ENCODE measurements at places on chromosomes 11 and 22. TPM values are rescaled to one million over a fixed set of nuclear protein-coding genes. Genes with fewer than 3 reads are reported as not detected.

The CABP2 gene
- total RNA-seq, result not detected

The TEX12 gene
- not detected for total RNA-seq

The YPEL1 gene
- 17.3 TPM for total RNA-seq

The CRYBB2 gene
- total RNA-seq, result not detected

- no peak for DNase-seq
These were observed 9.1 kb upstream of the OR10D3 start for GRCh38 chr11:124174001-124174583.

DNA sequence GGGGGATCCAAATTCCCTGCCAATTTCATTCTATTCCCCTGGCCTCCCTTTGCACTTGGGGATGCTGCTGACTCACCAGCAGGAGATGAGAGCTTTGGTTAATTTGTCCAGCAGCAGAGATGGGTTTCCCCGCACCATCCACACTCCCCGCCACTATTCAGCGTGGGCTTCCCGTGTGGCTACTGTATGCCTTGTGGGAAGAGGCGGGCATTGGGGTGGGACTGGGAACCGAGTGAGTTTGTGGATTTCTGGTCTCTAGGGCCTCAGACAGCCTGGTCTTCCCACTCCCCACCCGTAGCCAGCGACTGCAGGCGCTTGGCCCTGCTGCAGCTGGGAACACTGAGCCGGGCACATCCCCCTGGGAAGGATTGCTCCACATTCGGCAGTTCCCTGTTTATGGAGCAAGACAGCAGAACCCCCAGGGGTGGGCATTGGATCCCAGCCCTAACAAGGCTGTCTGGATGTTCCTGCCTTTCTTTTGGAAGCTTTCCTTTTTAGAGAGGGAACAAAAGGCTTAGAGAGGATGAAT lies 23.4 kb downstream of the KIAA1671 start:
- no peak for DNase-seq

DNA sequence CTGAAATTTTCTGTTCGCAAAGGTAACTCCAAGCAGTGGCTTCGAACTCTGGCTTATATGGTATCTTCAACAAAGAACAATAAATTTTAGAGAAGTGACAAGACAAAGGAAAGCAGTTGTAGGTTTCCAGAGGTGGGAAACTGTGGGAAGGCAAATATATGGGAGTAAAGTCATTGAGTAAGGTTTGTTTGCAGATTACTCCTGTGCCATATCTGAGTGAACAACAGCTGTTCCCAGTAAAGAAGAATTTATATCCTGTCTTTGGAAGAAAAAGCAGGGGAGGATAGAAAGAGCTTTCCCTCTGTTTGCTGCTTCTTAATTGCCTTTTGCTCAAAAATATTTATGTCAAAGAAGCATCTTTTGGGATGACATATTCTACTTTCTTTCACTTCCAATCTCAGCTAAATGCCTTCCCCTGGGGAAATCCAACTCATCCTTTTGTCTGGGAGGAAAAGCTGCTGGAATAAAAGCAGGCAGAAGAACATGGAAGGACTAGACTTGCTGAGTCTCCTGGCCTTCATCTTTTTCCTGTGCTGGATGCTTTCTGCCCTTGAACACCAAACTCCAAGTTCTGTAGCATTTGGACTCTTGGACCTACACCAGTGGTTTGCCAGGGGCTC lies 10.4 kb upstream of the RCN1 start:
- DNase-seq, result no peak

DNA sequence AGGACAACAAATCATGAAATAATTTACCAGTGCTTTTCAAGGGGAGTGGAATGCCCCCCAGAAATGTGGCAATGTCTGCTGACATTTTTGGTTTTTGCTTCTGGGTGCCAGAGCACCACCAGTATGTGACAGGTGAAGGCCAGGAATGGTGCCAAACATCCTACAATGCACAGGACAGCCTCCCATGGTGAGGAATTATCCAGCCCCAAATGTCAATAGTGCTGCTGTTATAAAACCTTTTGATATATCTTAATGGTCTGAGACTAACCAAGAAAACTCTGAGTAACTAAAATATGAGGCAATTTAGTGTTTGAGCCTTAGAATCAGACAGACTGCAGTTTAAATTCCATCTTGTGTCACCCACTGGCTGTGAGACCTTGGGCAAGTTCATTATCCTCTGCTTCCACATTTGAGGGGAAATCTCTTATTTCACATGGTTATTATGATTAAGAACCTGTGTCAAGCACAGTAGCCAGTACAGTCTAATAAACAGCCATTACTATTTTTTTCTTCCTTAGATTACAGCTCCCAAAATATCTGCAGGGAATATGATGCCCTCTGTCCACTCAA lies 69.5 kb downstream of the AMBRA1 start:
- no peak for DNase-seq

- DNase-seq, result no peak
These were observed 18.1 kb upstream of the CADM1 start for GRCh38 chr11:115522302-115522701.

- DNase-seq, result no peak
These were observed 61.8 kb downstream of the MCHR1 start for GRCh38 chr22:40741116-40741515.

DNA sequence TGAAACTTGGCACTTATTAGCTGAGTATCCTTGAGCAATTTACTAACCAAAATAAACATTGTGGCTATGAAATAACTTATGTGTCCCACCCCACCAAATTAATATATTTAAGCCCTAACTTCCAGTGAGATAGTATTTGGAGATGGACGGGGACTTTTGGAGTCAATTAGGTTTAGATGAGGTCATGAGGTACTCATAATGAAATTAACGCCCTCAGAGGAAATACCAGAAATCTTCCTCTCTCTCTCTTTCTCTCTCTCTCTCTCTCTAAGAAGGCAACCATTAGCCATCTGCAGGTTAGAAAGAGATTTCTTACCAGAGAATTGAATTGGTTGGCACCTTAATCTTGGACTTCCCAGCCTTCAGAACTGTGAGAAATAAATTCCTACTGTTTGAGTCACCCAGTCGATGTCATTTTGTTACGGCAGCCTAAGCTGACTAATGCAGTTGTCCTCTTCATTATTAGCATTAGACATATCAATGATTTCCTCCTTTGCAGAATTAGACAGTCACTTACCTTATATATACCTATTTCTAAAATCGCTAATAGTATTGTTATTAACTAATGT lies 1284.0 kb downstream of the FAM181B start:
- DNase-seq, result no peak

DNA sequence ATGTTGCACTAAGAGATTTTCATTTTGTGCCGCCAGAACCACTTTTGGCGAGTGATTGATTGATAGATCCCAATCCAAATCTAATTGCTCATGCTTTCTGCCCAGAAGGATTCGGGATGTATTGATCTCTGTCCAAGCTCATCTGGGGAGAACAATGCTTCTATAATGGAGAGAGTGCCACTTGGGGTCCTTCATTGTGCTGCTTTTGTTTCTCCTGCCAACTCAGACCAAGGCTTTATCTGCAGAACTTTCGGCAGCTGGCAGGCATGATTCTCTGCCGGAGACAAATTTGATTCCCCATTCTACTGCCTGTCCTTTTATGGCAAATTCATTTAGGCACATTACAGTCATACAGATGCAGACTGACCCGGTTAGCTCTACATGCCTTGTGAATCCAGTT lies 62.9 kb upstream of the NTM start:
- DNase-seq, result no peak

DNA sequence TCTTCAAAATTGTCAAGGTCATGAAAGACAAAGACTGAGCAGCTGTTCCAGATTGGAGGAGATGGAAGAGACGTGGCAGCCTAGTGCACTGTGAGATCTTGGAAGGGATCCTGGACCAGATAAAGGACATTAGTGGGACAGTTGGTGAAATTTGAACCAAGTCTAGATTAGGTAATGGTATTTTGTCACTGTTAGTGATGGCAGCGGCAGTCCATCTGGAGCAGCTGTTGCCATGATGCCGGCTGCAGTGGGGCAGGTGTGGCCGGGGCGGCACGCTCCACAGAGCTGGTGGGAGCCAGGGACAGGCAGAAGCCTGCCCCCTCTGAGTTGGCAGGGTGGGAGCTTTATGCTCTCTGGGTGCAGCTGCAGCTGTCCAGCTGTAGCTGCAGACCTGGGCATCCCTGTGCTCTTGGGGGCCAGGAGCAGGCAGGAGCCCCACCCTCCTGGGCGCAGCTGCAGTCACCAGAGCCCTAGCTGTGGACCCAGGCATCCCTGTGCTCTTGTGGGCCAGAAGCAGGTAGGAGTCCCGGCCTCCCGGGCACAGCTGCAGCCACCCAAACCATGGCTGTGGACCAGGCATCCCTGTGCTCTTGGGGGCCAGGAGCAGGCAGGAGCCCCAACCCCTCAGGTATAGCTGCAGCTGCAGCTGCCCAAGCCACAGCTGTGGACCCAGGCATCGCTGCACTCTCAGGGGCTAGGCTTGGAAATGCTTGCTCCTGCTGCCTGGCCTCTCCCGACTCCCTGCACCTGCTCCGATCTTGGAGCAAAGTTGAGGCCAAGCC lies 20.7 kb downstream of the DIXDC1 start:
- no peak for DNase-seq

DNA sequence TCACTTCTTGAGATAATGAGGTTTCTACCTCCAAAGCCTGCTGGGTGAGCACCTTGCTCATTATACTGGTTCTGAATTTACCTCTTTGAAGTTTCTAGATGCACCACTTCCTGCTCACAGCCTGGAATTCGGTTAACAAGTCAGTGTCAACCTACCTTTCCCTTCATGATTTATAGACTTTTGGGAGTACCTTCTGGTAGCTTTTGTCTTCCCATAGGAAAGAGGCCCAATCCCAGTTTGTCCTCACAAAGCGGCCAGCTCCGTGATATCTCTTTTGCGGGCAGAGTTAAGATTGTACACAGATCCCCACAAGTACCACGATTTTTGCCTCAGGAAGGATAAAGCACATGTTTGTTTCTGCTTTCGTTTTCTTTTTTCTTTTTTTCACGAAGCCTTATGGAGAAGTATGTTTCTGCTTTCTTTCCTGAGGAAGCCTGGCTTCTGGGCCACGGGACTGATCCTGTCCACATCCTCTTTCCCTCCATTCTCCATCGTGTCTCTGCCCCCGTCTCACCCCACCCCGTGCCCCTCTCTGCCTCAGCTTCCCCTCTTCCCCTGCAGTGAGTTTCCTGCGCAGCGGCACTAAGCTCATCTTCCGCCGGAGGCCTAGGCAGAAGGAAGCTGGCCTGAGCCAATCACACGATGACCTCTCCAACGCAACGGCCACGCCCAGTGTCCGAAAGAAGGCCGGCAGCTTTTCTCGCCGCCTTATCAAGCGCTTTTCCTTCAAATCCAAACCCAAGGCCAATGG lies 5.7 kb upstream of the HINFP start:
- DNase-seq, result no peak

DNA sequence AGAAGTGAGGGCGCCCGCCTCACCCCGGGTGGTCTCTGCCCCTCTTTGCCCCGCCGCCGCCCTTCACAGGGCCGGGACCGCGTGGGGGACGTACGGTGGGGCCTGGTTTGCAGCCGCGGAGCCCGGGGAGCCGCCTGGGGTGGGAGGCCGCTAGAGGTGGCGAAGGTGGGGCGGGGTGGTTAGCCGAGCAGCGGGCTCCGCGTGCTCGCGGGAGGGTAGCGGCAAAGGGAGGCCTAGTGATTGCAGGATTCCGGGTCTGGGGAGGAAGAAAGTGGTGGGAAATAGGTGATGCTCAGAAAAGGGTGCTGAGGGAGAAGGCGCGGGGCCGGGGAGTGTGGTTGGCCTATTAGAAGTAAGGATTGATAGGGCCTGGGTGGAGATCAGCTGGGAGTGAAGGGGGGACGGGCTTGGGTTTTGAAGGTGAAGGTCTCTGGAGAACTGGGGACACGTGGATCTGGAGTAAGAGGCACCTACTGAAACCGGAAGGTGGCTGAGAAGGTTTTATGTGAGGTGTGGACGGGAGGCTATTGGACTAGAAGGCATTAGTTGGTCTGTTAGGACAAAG lies 571 bp downstream of the FAR1 start:
- no peak for DNase-seq

- DNase-seq, result no peak
These were observed 369.3 kb downstream of the DLG2 start for GRCh38 chr11:85257837-85258236.

GRCh38 chr11:842370-843002 lies at the start of the genes POLR2L and TSPAN4:
POLR2L (minus strand) TSS chr11:842529; CDS start chr11:842508, 21 bp downstream.
TSPAN4 (plus strand) TSS chr11:842852; CDS start chr11:850305, 7,453 bp downstream.
- DNase-seq, result peak; percentile 97

DNA sequence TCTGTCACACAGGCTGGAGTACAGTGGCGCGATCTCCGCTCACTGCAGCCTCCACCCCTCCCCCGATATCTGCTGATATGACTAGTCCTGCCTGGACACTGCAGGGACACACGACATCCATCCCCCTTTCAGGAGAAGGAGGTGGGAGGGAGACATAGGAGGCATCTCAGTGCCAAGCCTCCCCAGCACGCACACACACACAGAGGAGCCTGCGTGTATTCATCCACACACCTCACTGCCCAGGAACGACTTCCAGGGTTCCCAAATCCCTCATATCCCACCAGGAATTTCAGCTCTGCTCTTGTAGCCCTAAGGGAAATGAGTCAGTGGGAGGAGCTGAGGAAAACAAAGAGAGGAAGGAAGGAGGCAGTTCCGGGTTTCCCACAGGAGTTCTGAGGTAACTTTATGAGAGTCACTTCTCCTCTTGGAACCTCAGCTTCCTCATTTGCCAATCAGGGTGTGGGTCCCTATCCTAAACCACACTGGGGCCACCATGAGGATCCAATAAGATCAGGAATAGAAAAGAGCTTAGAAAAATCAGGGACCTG lies 37.2 kb upstream of the ACER3 start:
- DNase-seq, result no peak

DNA sequence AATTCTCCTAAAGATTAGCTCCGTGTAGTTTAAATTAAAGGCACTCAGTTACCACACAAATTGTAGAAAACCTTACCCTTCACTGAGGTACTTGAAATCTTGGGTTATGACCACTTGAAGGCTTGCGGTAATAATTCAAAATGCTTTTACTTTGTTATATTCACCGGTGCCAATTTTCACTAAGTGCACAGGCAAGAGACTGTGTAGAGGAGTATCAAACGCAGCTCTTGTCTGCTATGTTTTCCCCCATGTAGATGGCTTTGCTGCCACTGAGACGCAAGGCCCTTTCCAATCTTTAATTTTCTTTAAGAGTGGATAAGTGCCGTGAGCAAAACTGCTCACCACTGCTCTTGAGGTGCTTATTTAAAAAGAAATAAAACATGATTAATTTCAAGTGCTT lies 155.8 kb downstream of the CADM1 start:
- no peak for DNase-seq

DNA sequence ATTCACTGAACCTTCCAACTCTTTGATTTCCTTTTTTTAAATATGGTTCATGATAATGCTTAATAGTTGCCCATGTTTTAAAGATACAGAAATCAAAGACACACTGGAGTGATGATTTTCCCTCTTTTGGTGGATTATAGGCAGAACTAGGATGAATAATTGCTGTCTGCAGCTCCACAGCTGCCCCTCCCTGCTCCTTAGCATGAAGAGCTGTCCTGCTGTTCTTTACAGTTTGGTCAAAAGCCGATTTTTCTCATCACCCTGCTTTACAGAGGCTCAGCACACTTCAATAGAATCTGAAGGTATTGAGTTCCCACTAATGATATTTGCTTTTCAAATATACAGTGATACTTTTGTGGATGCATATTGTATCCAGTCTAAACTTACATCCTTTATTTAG lies 202.6 kb downstream of the AASDHPPT start:
- DNase-seq, result no peak
